ENCODE measurements at places on chromosomes 4 and X.

DNA sequence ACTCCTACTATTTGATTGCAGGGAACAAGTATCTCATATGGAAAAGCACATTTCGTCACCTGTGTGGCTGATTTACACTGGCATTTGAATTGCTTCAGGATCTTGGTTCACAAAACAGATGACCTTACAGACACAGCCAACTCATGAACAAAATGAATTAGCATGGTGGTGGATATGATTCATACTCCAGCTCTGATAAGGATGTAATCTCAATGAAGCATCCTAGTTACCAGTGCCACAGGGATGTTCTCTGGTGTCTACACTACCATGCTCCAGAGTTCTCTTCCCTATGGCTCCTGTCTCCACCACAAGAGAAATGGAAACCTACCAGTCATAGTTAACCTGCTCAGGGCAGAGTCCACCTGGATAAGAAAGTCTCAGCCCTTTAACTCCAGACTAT lies 40.7 kb downstream of the TEC start:
- no peak for DNase-seq

DNA sequence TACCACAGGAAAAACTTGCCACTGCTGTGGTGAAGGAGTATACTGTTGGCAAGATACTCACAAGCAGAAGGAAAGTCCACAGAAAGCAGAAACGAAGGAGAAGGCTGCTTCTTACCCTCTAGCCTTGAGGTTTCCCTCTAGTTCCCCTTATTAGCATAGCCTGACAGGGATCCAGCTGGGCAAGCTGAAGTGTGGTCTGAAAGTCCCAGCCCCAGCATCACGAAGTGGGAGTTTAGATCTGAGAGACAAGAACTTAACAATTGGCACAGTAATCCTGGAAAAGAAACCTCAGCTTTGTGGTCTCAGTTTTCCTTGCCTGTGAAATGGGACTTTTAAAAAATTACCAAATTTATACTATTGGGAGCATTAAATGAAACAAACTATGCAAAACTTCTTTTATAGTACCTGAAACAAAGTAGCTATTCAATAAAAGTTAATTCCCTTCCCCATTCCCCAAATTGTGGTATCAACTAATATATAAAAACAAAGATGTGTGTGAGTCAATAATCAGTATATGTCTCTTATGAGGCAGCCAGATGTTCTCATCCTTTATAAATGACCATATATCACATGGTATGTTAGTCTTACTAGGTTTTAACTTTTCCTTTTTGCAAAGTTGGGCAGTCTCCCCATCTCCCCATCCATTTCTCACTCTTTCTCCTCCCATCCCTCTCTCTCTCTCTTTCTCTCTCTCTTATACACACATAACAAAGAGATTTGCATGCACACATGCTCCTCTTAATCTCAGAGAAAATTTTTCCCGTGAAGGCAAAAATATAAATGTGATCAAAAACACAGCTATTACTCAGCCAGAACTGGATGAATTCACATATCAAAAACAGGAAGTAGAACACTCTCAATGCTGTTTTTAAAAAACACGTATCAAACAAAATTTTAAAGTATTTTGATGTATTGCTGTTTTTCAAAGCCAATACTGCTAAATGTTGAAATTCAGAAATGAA lies 57.8 kb downstream of the SCFD2 start:
- DNase-seq, result peak; percentile 76

DNA sequence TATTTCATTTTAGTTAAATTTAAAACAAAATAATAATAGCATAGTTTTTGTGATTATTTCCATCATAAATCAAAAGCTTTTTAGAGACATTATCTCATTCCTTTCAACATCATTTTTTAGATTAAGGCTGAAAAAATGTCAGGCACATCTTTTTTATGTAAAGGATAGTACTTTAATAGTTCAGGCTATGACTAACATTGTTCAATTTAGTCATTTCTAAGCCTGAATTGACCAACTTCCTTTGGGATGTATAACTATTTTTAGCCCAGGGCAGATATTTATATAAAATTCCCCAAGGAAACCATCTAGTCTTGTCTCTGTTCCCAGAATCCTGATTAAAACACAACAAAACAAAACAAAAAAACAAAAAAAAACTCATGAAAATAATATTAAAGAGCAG lies 145.6 kb upstream of the PCDH18 start:
- DNase-seq, result no peak

GRCh38 chr4:141102367-141102766 lies 30.9 kb downstream of the RNF150 start:
- DNase-seq, result no peak

- DNase-seq, result no peak
Measured at GRCh38 chr4:69489856-69490255, 5.8 kb downstream of the UGT2B4 start.

DNA sequence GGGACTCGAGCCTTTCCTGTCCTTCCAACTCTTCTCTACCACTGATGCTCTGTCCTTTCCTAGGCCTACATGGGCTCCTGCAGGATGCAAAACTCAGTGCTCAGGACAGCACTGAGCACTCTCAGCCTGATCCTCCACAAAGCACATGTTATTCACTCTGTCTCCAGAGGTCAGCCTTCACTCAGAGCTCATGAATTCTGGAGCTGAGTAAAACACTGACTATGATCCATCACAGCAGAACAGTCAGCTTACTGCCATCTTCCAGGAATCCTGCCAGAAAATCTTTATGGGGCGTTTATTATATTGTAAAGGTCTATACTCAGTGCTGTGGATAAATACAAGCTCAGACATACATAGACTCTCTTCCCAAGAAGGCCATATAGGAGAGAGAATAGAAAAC lies 121.5 kb upstream of the CPEB2 start:
- DNase-seq, result no peak

- no peak for DNase-seq
Measured at GRCh38 chr4:15362541-15362940, 65.3 kb upstream of the C1QTNF7 start.

DNA sequence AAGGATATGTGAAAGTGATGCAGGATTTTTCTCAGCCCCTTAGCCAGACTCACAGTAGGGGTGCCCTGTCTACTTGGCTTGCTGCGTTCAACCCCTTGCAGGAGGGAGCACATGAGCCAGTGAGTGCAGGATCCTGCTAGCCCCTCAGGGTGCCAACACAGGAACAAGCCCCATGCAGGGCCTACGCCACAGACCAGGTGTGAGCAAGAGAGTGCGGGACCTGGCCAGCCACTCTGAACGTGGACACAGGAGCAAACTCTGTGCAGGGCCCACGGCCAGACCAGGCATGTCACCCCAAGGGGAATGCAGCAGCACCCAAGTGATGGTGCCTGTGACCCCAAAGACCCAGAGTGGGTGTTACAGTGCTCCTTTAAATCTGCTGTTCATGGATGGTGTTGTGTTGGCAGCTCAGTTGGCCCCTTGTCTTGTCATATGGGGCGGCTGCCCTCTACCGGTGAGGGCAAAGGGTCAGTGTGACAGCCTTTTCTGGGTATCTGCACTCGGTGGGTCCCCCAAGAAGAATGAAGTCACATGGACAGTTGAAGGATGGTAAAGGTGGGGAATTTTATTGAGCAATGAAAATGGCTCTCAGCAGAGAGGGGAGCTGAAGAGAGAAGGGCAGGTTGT lies 188.4 kb upstream of the MAOA start:
- DNase-seq, result no peak

- DNase-seq, result peak; percentile 79
Measured at GRCh38 chrX:154748712-154749339, 2.1 kb downstream of the GAB3 start.

Measured in hematopoietic multipotent progenitor cell (in vitro differentiated cells).